ENCODE measurements at places on chromosomes 11 and 22.

- DNase-seq: no peak
Observed at GRCh38 chr11:87324817-87325489, 287.2 kb downstream of the TMEM135 start.

DNA sequence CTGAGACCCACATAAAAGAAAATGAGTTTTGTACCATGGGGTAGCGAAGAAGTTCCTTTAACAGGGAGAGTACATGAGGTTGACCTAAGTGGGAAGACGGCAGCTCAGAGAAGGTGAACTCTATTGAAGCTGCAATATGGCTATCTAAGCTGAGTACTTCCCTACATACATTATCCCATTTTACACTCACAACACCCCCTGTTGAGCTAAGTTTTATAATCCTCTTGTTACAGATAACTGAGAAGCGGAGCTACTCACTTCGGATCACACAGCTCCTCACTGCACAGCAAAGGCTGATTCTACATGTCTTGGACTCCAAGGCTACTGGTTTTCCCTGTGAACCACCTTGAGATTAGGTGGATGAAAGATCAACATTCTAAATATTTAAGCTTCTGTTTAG is 8.2 kb upstream of the PIWIL4 start:
- no peak for DNase-seq

GRCh38 chr11:111001081-111001430 is 244.5 kb upstream of the POU2AF2 start:
- DNase-seq: no peak

DNA sequence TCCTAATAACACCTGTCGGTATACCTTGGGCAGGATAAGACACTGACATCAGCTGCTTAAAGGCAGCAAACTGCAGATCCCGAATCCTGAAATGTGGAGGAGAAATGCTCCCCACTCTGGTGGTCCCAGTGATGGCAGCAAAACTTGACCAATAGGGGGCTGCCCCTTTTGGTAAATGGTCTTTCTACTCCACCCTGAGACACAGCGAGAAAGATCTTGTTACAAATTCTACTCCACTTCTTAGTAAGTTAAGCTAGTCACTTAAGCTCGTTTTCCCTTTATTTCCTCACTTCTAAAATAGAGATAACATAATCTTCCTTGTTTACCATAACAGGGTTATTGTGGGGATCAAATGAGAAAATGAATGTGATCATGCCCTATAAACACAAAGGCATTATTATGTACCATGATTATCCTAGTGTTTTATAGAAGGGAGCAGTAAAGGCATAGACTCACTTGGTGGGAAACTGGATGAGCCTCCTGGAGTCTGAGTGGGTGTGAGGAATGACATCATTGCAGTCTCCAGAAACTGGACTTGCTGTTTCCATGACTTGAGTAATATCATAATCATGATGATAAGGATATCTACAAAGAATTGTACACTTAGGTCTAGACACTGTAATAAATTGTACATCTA is 50.9 kb downstream of the ENDOD1 start:
- no peak for DNase-seq

DNA sequence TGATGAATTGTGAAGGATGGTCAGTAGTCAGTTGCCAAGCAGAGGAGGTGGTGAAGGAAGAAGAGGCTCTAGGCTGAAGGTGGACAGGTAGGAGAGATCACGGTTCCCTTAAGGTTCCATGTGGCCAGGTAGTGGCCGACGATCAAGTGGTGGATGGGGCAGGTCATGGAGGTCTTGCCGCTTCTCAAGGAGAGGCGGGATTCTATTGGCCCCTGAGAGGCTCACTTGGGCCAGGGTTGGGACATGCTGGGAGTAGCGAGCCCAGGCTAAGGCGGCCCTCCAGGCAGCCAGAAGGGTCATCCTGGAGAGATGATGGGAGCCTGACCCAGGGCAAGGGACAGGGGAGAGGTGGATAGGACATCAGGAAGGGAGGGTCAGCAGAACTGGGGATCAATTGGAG is 20.9 kb upstream of the TMPRSS4 start:
- no peak for DNase-seq

- DNase-seq: no peak
Observed at GRCh38 chr11:65624931-65625627, 9.5 kb downstream of the PCNX3 start.

DNA sequence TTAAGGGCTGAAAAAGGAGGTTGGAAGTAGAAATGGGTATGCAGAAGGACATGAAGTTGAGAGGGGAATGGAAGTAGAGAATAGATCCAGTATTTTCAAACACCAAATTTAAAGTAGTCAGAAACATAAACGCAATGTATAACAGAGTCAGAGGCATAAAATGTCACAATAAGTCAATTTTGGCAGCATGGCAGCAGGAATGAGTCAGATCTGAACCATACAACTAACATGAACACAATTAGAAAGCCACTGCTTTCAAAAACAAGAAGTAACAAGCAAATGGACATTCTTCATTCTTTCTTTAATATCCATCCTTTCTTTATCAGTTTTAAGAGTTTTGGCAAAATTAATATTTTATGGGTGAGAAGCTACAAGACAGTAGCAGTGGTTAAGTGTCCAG is 2.5 kb downstream of the CHORDC1 start:
- no peak for DNase-seq

DNA sequence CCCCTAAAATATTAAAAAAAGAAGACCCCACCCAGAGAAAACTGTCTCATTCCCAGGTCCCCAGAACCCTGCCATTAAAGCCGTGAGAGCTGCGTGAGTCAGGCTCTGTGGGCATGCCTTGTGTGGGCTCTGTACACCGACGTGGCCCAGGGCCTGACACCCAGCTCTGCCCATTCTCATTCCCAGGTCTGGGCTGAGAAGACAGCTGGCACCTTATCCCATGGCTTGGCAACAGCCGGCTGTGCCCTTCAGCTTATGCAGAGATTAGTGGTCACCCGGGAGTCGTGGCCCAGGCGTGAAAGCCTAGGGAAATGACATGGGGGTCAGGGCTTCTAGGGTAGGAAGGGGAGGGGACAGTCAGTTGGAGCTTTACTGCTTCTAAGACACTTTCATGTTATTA is 31.9 kb downstream of the OTOG start:
- DNase-seq: no peak

- DNase-seq: no peak
Observed at GRCh38 chr22:21623648-21623970, 6.2 kb downstream of the YDJC start.

DNA sequence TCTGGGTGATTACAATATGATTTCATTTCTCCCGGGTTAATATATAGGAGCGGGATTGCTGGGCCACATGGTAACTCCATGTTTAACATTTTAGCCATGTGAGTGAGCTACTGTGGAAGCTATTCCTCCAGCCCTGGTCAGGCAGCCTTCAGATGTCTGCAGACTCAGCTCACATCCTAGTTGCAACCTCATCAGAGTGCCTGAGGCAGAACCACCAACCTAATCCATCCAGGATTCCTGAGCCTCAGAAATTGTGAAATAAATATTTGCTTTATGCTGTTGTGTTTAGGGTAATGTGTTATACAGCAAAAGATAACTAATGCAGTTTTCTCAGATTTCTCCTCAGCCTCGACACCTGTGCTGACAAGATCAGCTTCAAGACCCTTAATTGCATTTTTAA is 676.8 kb downstream of the OPCML start:
- no peak for DNase-seq

GRCh38 chr11:74319139-74319816 is 7.8 kb upstream of the P4HA3 start:
- no peak for DNase-seq

- no peak for DNase-seq
Observed at GRCh38 chr22:25156736-25157135, 42.9 kb upstream of the CRYBB3 start.

DNA sequence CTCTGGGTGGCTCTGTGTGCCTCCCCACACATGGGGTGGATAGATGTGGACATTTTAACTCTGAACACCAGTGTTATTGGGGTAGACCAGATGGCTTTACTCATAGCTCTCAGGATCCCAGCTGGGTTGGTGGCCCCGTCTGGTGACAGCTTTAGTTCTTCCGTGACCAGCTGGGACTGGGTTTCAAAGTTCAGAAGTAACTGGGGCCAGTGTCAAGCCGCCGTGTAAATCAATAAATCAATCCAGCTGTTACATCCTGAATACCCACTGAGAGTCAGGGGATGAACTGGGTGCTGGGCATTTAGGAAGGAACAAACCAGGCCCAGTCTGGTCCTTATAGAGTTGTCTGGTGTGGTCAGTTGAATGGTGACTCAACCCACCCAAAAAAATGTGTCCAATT is 269.4 kb downstream of the CTTN start:
- no peak for DNase-seq

GRCh38 chr22:18000441-18001039 is 23.8 kb downstream of the MICAL3 start:
- peak; percentile 15 for DNase-seq

DNA sequence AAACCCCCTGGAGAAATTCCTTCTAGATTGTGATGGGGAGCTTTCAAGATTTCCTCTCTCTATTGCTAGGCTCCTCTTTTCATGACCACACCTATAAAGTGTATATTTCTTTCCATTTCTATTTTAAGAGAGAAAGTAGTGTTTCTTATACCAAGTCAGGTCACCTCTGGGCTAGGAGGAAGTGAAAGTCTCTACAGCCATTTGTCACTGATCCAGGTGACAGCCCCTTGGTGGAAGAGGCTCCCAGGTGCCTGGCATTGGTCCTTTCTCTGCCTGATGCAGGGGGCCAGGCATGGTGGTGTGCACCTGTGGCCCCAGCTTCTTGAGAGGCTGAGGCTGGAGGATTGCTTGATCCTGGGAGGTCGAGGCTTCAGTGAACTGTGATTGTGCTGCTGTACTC is 64.7 kb downstream of the DHCR7 start:
- no peak for DNase-seq

DNA sequence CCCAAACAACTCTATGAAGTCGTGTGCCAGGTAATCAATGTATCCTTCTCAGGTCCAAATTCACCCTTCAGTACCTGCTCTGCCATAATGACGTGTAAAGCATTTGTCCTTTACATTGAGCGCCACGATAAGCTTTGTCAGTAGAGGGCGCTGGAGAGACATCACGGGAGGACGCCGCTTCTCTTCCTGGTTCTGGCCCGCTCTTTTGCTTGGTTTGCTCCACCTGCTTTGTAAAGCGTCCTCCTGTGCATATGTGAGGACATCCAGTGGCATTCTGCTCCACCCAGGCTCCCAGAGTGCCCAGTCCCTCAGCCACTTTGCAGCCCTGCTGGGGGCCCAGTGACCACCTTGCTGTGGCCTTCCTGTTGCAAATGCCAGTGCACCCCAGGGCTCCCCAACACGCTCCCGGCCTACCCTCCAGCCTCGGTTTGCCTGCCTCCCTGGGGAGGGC is 61.1 kb downstream of the WT1 start:
- no peak for DNase-seq

GRCh38 chr11:87397011-87397865 is 359.5 kb downstream of the TMEM135 start:
- no peak for DNase-seq

- peak; percentile 51 for DNase-seq
Observed at GRCh38 chr11:130390071-130390758, 38.2 kb downstream of the ADAMTS8 start.

DNA sequence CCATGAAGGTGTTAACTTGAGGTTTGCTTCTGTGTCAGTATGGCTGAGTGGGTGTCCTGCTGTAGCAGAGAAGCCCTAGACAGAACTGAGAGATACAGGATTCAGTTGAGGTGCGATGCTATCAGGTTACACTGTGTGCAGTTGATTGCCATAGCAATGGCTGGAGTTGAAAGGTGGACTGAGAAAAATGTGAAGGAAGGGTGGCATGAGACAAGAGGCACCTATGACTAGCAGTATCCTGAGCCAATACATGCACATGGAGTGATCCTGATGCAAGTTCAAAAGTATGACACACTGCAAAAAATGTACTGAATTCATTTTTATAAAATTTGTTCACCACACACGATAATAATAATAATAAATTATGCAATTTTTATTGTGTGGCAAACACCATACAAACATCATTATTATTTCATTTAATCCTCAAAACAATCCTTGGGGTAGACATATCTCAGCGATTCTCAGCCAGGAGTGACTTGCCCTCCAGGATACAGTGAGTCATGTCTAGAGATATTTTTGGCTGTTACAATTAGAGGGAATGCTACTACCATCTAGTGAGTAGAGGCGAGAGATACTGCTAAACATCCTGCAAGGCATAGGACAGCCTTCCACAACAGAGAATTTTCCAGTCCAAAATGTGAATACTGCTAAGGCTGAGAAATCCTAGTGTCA is 3.9 kb upstream of the PIWIL4 start:
- no peak for DNase-seq

DNA sequence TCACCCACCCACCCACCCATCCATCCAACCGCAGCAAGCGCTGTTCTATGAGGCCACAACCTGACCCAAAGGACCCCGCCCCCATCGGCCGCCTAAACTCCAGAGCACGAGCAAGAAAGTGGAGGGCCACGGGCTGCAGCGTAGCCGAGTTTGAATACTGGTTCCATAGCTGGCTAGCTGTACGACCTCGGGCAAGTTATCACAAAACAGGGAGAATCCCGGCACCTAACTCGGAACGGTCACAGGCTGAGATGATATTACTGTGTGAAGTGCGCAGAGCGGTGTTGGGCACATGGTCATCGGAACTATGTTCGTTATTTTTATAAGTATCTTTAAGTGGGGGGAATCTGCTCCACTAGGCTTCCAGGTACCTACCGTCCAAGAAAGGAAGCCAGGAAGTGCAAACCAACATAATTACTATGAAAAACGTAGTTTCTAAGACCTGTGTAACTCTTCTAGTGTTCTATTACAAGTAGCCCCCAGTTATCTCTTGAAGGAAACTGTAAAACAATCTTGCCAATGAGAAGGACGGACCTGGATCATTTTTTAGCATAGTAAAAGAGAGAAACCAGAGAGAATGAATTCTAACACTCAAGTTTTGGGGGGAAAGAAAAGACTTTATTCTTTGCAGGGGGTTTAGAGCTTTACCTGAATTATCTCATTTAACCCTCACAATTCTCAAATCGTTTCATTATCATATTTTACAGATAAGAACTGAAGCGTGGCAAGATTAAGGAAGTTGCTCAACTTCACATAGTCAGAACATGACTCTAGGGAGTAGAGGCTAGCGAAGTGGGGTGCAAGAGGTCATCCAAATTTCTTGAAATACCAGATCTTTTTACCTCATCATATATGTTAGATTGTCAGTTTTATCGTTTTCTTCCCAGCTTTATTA is 663 bp upstream of the BUD13 start:
- DNase-seq: no peak

GRCh38 chr22:50403701-50404101 is 60.6 kb downstream of the PPP6R2 start:
- DNase-seq: no peak
